ENCODE measurements at places on chromosomes 7 and 10.

DNA sequence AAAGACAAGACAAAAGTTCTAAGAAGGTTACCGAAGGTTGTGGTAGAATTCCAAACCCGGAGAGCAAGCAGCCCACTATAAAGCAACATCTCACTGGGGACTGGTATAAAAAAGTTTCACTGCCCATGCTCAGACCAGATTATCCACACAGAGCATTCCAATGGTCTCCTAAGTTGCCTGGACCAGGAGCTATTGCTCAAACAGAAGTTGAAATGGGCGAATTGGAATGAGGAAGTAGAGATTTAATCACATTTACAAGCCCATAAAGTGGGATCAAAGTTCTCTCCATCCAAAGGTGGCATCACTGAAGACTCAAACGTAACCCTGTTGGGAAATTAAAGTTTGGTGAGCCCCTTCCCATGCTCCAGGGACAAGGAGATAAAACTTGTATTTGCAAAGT is 19.8 kb downstream of the OR2F1 start:
- no peak for DNase-seq

DNA sequence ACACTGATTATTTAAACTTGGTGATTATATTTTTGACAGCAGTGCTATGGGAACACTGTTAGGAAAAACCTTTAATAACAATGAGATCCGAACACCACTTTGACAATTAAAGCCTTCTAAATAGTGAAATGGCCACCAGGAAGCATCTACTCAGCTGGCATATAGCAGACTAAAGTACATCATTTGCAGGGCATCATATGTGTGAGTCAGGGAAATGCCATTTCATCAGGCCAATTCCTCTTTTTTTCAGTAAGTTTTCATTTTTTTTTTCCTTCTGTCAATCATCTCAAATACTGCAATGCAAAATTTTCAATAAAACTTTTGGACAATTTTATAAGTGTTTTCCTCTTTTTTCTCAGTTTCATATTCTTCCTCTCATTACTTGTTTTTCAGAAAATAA is 521.4 kb upstream of the SEMA3D start:
- DNase-seq, result no peak

GRCh38 chr10:85067955-85068354 is 739.6 kb downstream of the CCSER2 start:
- DNase-seq, result no peak

DNA sequence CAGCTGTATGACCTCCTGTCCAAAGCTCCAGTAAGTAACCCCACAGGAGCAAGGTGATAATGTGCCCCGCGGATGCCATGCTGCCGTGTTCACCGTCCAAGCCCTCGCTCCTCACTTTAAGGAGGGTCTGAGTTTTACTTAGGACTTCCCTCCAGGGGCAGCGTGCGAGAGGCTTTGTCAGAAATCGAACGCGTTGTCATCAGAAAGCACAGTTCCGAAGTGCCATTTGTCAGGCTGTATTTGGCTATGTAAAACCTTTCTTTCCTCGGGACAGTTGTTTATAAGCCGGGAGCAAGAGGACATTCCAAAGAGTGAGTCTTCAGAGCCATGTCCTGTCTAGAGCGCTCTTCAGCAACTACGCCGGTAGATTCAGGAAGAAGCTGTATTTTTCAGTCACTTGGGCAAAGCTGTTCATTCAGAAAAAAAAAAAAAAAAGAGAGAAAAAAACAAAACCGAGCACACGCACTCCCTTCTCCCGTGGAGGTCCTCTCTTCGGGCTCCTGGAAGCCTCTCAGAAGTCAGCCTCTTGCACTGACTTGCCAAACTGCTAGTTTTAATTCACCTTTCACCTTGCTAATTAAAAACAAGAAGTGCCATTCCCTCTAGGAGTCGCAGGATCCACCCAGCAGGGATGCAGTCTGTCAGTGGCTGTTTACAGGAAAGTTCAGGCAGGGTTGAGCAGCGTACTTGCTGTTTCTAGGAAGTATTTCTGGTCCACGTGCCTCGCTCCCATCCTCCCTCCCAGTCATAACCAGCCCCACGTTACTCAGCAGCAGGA is at the start of gene SEMA3E:
Gene SEMA3E, minus strand, starts transcription at position 676 of the 778 bp plus-strand sequence.
- peak; percentile 31 for DNase-seq

DNA sequence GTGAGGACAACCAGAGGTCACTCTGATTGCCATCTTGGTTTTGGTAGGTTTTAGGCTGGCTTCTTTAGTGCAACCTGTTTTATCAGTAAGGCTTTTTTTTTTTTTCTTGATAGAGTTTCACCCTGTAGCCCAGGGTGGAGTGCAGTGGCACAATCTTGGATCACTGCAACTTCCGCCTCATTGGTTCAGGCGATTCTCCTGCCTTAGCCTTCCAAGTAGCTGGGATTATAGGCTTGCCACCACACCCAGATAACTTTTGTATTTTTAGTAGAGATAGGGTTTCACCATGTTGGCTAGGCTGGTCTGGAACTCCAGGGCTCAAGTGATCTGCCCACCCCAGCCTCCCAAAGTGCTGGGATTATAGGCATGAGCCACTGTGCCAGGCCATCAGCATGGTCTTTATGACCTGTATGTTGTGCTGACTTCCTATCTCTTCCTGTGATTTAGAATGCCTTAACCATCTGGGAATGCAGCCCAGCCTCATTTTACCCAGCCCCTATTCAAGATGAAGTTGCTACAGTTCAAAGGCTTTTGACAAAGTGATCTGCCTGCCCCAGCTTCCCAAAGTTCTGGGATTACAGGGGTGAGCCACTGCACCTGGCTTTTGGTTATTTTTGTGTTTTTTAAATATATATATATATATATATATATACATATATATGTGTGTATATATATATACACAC is 7.0 kb upstream of the ZNF425 start:
- no peak for DNase-seq

- no peak for DNase-seq
Observed at GRCh38 chr7:976901-977325, 1.6 kb upstream of the COX19 start.

DNA sequence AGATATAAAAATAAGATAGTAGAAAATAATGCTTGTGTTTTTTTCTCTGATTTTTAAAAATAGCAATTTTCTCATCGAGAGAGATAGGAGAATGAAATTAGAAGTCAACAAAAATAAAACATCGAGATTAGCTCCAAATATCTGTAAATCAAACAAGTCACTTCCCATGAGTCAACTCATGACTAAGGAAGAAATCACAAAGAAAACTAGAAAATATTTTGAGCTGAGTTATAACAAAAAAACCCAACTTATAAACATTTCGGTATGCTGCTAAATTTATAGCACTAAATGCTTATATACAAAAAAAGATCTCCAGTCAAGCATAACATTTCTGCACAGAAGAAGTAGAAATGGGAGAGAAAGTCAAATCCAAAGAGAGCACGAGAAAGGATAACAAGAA is 140.1 kb downstream of the ITGA8 start:
- no peak for DNase-seq

DNA sequence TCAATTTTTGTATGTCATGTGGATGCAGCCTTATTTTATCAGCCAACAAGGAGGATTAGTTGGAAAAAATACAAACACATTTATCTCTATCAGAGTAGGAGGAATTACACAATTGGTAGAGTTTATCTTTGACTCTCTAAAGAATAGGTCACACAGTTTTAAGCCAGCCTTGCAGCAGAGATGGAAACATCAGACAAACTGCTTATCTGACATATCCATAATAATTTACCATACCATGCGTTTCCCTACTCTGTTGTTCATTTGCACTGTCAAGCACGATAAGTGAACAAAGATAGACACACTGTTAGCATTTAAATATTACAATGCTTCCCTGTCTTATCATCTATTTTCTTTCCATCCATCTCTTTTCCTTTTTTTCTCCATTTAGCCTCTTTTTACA is 283.7 kb upstream of the SMIM30 start:
- DNase-seq, result no peak

GRCh38 chr10:48821692-48822091 is 117.9 kb downstream of the LRRC18 start:
- peak; percentile 51 for DNase-seq

GRCh38 chr7:65269150-65269856 is 104.4 kb upstream of the ZNF92 start:
- DNase-seq, result no peak

DNA sequence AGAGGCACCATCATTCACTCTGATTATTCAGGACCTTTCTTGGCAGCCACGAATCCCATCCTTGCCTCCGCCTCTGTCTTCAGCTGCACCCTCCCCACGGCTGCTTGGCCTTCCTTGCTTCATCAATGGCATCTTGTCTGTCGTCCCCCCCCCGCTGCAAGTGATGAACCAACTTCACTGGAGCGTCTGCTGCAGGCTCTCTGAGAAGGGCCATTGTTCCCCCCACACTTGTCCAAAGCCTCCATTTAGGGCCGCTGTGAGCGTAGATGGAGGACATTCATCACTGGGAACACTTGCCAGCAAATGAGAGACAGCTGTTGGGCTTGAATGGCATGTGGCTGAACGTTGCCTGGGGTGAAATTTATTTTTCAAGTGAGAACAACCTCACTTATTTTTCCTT is 20.1 kb downstream of the AFAP1L2 start:
- no peak for DNase-seq

DNA sequence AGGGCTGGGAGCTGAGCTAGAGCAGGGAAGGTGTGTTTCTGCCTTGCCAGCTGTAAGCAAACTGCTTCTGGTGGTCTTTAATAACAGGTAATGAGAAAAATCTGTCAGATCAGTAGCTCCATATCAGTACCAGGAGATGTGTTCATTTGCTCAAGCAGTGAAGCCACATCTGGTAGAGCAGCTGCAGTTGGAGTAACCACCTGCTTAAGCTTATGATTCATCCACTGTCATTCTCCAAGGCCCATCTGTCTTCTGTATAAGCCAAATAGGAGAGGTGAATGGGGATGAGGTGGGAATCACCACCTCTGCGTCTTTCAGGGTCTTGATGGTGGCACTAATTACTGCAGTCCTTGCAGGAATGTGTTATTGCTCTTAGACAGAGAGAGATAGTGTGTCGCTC is 18.4 kb upstream of the COBL start:
- no peak for DNase-seq

DNA sequence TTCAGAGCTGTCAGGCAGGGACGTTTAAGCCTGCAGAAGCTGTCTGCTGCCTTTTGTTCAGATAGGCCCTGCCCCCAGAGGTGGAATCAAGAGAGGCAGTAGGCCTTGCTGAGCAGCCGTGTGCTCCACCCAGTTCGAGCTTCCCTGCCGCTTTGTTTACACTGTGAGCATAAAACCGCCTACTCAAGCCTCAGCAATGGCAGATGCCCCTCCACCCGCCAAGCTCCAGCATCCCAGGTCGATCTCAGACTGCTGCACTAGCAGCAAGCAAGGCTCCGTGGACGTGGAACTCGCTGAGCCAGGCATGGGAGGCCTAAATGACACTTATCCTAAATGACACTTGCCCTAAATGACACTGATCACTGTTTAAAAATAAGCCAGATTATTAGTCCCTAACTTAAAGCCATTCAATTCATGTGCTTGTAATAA is 6.8 kb upstream of the ASB15 start:
- no peak for DNase-seq

DNA sequence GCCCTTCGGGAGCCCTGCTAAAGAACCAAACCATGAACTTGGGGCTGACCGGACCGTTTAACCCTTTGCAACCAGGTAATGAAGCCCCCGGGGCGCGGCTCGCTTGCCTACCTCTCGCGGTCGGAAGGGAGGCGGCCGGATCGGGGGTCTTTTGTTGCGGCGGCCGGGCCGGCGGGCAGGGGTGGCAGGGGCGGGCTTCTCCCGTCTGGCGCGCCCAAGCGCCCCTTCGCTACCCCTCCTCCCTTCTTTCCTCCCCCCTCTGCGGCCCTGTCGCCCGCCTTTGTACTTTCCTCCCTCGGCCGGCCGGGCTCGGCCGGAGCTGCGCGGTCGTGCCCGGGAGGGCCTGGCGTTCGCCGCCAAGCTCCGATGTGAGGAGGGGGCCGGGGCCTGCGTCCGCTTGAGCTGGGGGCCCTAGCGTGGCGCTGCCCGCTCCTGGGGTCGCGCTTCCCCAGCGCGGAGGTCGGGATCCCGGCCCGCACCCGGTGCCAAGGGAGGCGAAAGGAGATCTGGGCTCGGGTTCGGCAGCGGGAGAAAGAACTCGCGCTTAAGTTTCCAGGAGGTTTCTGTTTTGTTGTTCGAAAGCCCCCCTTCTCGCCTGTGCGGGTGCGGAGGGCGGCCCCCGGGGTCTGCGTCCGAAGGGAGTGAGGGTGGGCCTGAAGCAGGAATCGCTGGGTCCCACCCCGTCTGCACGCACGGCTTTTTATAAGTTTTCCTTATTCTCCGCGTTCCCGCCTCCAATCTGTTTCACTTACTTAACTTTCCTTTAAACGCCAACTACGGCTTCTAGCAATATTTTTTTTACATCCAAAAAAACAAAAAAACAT is 436.8 kb upstream of the GALNT17 start:
- DNase-seq, result no peak

DNA sequence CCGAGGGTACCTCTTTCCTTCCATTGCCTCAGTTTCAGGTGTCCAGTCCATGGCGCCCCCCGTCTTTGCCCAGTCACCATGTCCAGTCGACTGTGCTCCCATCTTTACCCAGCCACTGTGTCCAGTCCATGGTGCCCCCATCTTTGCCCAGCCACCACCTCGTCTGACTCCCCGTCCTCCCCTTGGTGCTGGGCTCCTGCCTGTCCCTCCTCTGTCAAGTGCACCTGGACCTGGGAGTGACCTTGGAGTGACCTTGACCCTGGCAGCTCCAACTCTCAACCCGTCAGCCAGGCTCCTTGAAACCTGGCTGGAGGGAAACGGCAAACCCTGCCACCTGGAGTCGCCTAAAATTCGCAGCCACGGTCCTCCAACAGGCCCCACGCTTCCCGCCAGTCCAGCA is 180.2 kb downstream of the ADARB2 start:
- no peak for DNase-seq

DNA sequence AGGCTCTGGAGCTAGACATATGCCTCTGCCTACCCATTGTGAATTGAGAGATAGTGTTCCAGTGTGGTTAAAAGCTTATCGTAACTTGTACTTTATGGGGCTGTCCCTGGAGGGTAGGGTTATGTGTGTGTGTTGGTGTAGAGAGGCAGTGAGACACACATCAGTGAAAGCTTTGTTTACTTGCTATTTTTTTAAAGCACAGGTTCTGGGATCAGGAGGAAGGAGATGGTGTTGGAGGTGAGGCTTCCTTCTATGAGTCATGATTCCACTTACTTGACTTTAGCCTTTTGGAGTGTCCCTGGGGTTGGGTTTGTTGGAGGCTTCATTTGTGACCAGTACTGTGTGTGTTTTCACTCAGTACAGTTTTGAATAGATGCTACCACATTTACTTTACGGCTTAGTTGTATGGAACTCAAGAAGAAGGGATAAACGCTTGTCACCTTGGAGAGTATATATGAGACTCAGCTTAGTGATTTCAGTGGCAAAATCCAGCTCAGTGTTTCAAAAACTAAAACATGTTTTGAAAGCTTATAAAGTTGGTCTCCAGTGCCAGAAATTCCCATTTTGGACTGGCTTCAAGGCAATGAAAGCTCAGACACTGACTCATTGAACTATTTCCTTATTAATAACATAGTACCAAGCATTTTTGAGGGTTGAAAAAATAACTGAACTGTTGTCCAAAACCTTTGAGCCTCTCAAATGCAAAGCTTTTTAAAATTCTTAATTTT is 106.2 kb downstream of the PLXDC2 start:
- DNase-seq, result peak; percentile 54

DNA sequence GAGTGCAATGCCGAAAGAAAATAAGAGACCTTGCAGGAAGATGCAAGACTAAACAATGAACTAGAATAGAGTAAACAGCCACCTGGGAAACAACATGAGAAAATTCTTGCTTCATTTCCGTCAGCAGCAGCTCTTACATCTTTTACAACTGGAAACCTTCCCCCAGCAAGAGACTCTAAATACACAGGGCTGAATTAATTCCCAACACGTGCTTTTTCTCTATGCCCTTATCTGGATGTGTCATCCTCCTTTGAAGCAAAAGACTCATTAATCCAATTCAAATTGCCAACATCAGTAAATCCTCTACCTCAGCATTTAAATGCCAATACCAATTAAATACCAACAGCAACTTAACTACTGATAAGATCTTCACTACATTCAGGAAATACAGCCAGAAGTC is 99.0 kb upstream of the PDE1C start:
- DNase-seq, result no peak

Data from epithelial cell of proximal tubule (primary cell).